ENCODE measurements at places on chromosomes 13 and 19.
A peak's percentile ranks its signal among the peaks of the same experiment; 100 is the strongest.

DNA sequence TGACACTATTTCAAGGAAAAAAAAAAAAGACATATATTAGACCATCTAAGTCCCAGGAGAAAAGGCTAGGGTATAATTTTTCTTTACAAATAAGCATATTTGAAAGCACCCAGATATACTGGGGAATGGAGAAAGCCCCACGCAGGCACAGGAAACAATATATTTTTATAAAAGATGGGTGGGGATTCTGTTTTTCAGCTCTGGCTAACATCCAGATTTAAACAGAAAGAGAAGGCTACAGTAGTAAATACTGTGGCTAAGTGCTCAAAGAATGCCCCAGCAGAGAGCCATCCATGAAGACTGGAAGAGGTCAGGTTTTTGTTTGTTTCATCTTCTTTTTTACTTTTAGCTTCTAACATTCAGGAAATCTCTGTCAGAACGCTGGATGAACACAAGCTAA lies 16.0 kb downstream of the ZNF44 start:
- no peak for DNase-seq

GRCh38 chr19:15161028-15161984 lies 39.5 kb downstream of the NOTCH3 start:
- peak; percentile 56 for DNase-seq

- DNase-seq: no peak
Measured at GRCh38 chr13:29479716-29480492, 115.6 kb downstream of the SLC7A1 start.

GRCh38 chr13:103140001-103140671 lies 73.9 kb upstream of the SLC10A2 start:
- DNase-seq: peak; percentile 39

GRCh38 chr13:69641773-69642172 lies 465.9 kb upstream of the ATXN8OS start:
- no peak for DNase-seq

- peak; percentile 94 for DNase-seq
Measured at GRCh38 chr19:40613690-40614621, 12.8 kb downstream of the LTBP4 start.

GRCh38 chr13:96984051-96984508 lies 10.2 kb downstream of the OXGR1 start:
- peak; percentile 20 for DNase-seq

DNA sequence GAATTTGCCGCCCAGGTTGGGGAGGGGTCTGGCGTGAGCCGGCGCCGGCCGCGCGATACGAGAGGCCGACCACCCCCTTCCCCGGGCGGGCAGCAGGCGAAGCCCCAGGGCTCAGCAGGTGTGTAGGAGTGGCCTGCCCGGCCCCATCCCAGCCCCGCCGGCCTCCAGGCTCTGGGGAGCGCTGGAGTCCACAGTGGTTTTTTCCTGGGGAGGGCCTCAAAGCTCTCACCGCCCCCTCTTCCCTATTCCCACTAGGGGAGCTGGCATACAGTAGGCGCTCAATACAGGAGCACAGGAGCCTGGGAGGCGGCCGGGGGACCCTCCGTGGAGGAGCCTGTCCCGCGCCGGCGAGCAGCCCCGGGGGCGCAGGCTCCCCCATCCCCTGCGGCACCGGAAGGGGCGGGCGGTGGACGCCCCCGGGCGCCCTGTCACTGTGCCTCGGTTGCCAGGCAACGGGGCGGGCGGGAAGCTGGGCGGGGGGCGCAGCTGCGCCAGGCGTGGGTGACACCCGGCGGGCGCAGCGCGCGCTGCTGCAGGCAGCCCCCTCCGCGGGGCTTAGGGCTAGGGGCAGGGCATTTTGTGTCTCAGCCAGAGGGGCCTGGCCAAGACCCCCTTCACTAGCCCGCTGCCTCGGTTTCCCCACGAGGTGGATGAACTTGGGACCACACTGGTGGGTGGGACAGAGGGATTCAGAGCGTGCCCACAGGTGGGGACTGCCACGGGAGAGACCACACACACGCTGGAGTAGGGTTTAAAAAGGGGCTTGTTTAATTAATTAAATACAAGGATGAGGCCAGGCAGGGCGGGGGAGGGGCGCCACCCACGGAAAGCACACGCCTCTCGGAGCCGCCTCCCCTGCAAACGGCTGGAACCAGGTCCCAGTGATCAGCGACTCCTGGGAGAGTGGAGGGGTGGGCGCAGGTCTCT lies 3.6 kb upstream of the REXO1 start:
- DNase-seq: peak; percentile 88

DNA sequence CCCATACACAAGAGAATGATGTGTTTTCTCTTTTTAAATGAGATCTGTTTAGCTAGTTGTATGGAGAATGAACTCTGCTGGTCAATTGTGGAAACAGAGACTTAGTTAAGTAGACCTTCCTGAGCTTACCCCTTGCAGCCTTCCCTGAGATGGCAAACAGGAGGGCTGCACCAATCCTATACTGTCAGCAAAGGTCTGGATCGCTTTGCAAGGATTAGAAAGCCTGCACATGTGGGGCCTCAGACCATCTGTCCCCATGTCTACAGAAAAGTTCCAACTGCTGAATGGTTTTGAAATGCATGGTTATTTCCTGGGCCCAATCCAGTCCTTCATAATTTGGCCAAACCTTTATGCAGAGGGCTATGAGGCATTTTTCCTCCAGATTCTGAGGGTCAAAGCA lies 183.9 kb upstream of the SLC10A2 start:
- no peak for DNase-seq

DNA sequence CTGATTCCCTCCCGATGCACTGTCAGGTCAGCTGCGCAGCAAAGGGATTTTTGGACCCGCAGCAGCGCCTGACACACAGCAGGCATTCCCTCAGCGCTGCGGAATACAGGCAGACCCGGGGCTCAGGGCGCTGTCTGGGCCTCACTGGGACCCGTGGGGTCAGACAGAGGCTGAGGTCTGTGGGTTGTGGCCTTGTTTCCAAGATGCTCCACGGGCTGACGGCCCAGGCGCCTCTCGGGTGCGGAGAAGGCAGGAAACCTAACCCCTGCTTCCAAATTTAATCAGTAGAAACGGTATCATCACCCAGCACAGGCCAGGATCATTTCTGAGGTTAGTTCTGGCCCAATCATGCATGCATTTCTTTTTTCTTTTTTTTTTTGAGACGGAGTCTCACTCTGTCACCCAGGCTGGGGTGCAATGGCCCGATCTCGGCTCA lies 686 bp upstream of the RNF126 start:
- DNase-seq: no peak

GRCh38 chr13:29943686-29944085 lies 93.3 kb upstream of the UBL3 start:
- DNase-seq: no peak

DNA sequence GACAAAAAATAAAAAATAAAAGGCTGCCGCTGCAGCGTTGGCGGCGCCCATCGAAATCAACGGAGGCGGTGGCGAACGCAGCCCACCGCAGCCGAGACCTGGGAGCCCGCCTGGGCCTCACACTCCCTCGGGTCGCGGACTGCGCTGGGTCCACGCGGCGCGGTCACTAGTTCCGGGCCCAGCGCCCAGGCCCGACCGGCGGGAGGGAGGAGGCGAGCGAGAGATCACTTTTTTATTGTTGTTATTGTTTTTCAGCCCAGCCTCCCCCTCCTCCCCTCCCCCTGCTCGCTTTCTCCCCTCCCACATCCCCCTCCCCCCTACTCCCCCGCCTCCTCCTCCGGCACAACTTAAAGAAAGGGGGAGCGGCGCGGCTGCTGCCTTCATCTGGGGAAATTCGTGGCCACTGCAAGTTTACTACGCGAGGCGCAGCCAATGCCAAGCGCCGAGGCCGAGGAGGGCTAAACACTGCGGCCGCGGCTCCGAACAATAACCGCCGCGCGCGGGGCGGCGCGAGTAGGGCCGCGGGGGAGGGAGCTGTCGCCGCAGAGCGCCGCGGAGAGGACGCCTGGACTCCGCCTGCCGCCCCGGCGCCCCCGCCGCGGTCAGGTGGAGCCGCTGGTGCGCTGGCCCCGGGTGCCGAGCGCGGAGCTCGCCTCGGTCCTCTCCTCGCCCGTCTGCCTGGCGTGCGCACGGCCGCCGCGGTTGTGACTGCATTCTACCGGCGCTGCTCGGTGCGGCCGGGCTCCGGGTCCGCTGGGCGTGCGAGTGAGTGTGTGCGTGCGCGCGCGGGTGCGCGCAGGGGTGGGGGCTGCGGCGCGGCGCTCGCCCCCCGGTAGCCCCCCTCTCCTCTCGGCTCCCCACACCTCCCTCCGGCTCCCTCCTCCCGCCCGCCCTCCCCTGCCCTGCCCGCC lies 505 bp upstream of the ZIC2 start:
- DNase-seq: peak; percentile 96

DNA sequence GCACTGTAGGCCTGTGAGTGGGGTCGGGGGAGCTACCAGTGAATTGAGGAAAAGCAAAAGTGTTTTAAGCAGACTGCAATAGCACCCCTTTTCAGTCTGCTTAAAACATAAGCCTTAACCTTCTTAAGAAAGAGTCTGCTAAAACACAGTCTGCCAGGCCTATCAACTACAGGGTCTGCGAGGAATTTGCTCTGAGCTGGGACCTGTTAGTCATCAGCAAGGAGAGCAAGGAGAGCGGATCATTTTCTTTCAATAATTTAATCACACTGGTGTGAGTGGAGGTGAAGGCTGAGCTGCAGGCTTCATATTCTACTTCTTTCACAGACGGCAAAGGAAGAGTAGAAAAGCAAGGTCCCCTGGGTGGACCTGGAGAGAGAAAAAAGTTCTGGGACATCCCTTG lies 342.7 kb downstream of the ENOX1 start:
- no peak for DNase-seq
